ENCODE measurements at places on chromosomes 11 and 22. TPM values are rescaled to one million over a fixed set of nuclear protein-coding genes. Genes with fewer than 3 reads are reported as not detected.

Gene HSPB2
- total RNA-seq, result 1.2 TPM

Gene RAG2
- not detected for total RNA-seq

Gene F2
- total RNA-seq, result not detected

Gene FOLR1
- not detected for total RNA-seq

Gene ADAMTS8
- total RNA-seq, result 0.53 TPM

Gene LMNTD2
- 0.19 TPM for total RNA-seq

Gene LYVE1
- total RNA-seq, result 3.3 TPM

Gene MAP6
- total RNA-seq, result 5.7 TPM

Gene UCP3
- total RNA-seq, result 0.26 TPM

Gene FGF4
- not detected for total RNA-seq

Gene CASP1
- 34.4 TPM for total RNA-seq

Gene GPHA2
- not detected for total RNA-seq

Gene RRP8
- 9.8 TPM for total RNA-seq

Gene STX3
- 16.5 TPM for total RNA-seq

Gene ARHGAP20
- 6.5 TPM for total RNA-seq

Gene CREBZF
- 35.0 TPM for total RNA-seq

Gene LINC01488
- not detected for total RNA-seq

Gene SLC5A1
- not detected for total RNA-seq

Gene CD6
- under 0.01 TPM for total RNA-seq

Gene CELSR1
- total RNA-seq, result 1.6 TPM

Gene OLFML1
- 15.2 TPM for total RNA-seq

Gene CARNS1
- 0.13 TPM for total RNA-seq

Gene PRG3
- total RNA-seq, result not detected

Gene SCARF2
- total RNA-seq, result 22.6 TPM

Gene RPL3
- 3,166 TPM for total RNA-seq

Gene MYEOV
- total RNA-seq, result 1.2 TPM
